ENCODE measurements at places on chromosomes 7 and 10. TPM values are rescaled to one million over a fixed set of nuclear protein-coding genes. Genes with fewer than 3 reads are reported as not detected.

- DNase-seq, result no peak
Observed at GRCh38 chr7:147070886-147071285, 954.3 kb downstream of the CNTNAP2 start.

DNA sequence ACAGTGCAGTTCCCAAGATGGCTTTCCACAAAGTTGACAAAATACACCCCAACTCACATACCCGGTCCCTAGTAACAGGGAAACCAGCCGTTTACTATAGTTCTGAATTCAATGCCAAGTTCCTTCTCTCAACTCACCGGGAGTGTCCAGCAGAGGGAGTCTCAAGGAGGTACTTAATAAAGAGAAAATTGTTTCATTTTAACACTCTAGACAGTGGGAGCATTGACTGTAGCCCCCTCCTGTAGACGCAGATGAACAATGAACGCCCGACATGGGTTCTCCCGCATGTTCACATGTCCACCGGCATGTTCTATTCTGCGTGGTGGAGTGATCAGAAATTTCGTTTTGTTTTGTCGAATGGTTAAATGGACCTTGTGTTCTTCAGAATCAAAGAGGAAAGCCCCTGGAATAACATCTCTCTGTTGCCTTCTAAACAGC lies 1.9 kb downstream of the HIPK2 start:
- no peak for DNase-seq

DNA sequence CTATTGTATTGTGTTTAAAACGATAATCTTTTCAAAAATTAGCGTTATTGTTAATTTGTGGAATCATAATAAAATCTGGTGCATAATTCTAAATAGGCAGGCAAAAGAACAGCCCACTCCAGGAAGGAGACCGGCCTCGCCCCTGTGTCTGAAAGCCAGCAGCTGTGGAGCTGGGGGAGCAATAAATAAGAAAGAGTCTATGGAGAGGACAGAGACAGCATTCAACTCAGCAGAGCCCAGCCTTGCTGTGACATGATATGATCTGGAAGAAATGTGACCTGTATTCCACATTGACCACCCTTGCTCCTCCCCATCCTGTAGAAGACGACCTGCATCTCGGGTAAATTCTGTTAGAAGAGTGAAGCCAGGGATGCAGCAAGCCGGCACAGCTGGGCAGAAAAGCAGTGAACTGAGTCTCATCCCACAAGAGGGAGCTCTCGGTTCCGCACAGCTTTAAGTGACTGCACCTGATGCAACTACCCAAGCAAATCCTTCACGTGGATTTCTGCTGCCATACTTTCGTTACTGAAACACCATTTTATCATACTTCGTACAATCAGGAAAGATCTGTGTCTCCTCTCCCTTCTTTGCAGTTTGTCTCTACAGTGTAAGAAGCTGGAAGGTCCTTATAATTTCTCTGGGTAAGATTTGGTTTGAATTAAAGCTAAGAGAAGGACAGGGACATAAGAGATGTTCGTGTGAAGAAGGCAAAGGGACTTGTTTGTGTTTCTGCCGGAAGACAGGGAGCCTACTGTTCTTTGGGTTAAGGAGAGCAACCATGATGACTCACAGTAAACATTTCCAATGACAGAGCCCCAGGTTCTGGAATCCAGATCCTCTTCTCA lies 427.1 kb downstream of the GPAM start:
- no peak for DNase-seq

GRCh38 chr7:151490456-151491105 lies 29.1 kb downstream of the RHEB start:
- no peak for DNase-seq

- peak; percentile 8 for DNase-seq
Observed at GRCh38 chr10:59563531-59563930, 146.1 kb downstream of the SLC16A9 start.

DNA sequence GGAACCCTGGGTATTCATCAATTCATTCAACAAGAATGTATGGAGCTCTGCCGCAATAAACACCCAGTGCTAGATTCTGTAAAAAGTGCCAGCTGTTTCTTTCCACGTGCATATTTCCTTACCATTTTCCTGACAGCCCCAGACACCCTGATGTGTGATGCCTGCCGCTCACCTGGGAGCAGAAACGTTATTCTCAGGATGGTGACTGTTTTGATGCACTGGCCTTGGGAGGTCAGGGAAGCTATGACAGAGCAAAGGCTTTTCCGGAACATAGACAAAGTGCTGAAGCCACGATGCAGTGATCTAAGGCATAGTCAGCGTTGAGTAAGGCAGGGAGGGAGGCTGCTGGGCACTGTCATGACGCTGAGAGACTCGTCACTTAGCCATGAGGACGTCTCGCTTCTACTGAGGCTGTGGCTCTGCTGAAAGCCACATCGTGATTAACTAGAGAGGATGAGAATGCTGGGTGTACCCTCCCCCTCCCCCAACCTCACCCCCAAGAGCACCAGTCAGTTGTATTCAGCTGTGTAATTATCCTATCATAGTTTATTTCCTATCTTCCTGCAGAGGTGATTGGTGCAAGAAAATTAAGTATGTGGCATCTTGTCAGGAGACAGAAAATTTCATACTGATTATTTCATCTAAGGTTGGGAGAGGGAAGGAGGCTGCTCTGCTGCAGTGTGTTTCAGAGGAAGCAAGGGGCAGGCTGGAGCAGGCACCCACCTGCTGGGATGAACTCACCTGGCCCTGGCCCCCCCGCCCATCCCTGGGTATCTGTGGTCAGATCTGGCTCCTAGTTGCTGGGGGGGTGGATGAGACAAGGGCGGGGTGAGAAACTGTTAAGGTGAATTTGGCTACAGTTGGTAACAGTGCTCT lies 48.8 kb upstream of the SMNDC1 start:
- no peak for DNase-seq

DNA sequence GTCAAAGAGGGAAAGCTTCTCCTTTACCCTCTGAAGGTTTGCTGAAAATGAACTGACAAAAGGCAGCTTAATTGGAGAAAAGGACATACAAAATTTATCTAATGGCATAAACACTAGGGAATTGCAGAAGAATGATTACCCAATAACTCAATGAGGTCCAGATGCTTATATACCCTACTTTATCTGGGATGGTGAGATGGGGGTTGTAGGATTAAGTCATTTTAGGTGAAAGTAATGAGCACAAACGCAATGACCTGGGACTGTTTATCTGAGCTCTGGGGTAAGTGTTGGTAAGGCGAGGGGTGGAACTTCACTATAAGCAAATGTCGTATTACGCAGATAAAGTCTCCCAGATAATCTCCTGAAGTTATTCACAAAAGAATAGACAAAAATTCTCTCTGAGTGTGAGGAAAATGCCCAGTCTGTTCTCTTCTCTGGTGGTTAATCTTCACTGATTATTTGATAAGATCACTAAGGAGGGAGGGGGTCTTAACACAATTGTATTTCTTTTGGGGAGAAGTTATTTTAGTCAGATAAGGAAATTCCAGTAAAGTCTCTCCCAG lies 1067.8 kb downstream of the DNAJB9 start:
- DNase-seq, result no peak

Gene CISD1
- 46.3 TPM for total RNA-seq

Gene ZNF736
- 4.6 TPM for total RNA-seq

Gene CTAGE15
- total RNA-seq, result 0.34 TPM
